ENCODE measurements at places on chromosomes 6 and 20.

GRCh38 chr6:127301199-127301700, 34.6 kb downstream of the RNF146 start:
- no peak for DNase-seq

DNA sequence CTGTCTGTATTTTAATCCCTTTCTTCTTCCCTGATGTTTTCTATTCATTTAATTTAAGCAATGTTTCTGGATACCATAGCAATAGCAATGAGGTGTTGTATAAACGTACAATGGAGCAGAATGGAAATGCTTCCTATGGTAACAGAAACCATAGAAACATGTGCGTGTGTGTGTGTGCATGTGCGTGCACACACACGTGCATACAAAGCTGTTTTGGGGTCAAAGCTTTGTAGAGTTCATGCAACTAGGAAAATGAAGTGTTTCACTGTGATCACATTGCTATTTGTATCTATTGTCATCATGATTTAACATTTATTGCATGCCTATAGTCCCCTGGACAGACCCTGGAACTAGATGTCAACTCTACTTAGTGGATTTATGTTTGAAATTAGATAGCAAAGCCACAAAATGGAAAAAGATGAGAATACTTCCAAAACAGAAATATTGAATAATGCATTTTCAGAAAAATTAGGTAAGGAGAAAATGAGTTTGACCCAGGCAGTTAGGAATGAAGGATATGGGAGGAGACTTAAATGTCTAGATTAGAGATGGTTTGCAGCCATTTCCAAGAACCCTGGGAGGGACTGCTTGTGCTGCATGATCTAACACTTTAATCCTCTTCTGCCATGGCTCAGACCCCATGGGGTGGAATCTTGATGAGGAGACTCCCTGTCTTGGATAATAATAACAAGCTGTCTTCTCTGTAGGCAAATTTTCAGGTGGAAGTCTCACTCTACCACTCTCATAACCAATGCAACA, 124.4 kb downstream of the TRMT11 start:
- DNase-seq = no peak

- no peak for DNase-seq
Measured at GRCh38 chr6:92364948-92365541, 1054.3 kb downstream of the EPHA7 start.

DNA sequence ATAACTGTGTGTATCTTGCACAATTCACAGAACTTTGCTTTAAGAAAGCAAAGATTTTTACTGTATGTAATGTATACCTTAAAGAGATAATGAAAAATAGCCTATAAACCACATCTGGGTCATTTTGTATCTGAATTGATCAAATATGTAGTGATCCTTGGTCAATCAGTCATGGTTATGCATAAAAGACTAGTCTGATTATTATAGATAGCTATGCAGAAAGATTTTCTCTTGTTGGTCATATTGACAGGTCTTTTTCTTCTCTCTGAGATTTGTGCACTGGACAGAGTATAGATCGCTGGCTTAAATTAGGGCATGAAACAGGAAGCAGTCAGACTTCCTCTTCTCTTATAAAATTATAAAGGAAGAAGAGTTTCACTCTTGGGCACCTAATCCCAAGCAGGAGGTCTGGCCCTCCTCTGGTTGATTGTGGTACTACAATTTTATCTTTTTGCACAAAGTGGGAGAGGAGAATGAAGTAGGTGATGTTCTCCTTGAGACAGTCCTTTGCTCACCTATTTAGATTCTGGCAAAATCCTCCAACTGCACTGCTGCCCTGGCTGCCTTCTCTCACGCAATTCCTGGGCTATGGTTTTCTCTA, 380.9 kb upstream of the RGS17 start:
- no peak for DNase-seq

GRCh38 chr6:22237526-22237925, 59.3 kb downstream of the PRL start:
- DNase-seq = no peak

DNA sequence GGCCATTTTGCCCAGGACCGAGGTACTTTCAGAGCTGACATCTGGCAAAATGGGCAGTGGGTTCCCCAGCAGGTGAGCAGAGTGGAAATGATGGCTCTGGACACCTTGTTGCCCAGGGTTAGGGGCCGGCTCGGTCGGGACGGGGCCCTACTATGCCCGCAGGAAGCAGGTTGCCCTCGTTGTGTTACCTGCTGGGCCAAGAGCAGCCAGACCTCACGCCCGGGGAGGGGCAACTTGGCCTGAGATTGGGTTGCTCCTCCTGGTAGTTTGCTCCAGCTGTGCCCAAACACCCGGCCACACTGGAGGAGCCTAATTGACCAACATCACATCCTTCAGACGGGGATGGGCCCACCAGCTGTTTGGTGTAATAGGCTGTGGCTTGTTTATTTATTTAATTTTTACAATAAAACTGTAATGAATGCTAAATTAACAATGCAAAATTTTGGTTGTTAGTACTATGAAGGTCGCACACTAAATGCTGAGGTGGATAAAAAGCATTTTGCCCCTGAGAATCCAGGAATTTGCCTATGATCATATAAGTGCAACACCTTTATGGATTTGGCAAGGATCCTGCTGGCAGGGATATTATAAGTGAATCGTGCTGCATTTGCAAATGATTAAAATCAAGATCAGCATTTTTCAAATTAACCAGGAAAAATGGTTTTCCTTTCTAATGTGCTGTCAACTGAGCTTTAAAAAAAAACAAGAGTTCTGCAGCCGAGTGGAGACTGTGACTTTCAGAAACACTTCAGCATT, 26.6 kb upstream of the PCMTD2 start:
- DNase-seq = no peak

- no peak for DNase-seq
Measured at GRCh38 chr20:49682278-49682677, 31.4 kb downstream of the B4GALT5 start.

- no peak for DNase-seq
Measured at GRCh38 chr6:128168244-128168643, 267.4 kb upstream of the THEMIS start.
